NCI-H1694 (cell line): ENCODE measurements at places on chromosomes 2 and 18.

- no peak for DNase-seq
Observed at GRCh38 chr2:133652398-133652797, 84.1 kb upstream of the NCKAP5 start.

GRCh38 chr2:236440110-236440881 is 129.3 kb upstream of the ACKR3 start:
- DNase-seq, result no peak

- DNase-seq, result no peak
Observed at GRCh38 chr2:27738349-27739057, 33.0 kb upstream of the MRPL33 start.

DNA sequence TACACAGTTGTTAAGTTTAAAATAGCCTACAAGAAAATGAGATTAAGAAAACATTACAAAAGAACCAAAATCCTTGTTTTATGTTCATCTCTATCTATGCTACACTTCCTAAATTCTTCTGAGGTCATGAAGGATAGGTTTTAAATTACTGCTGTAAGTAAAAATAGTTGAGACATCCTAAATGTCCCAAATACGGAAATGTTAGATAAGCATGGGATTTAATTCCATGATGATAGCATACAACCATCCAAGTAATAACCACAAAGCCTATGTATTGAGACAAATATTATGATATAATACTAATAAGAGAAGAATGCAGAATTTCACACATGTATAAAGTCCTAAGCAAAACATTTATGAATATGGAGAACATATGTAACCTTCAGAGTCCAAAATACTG is 34.1 kb downstream of the PIEZO2 start:
- DNase-seq, result no peak

GRCh38 chr18:22082408-22082807 is 87.0 kb upstream of the GATA6 start:
- DNase-seq, result no peak

- DNase-seq, result no peak
Observed at GRCh38 chr2:44980751-44981713, 28.2 kb downstream of the SIX2 start.

DNA sequence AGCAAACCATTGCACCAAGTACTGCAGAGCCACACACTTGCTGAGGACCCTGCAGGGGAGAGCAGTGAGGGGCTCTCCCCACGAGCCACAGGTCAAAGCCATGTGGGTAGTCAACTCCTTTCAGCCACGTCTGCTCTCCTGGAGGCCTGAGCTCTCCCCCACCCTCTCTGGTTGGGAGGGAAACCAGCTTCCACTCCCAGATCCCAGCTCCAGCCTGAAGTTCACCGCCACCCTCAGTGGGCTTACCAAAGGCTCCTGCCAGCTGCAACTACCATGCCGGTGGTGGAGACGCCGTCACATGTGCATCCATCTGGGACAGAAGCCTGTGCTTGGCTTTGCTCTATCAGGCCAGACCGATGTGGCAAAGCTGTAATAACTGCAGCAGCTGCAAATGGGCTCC is 521.5 kb upstream of the RAB6C start:
- no peak for DNase-seq

DNA sequence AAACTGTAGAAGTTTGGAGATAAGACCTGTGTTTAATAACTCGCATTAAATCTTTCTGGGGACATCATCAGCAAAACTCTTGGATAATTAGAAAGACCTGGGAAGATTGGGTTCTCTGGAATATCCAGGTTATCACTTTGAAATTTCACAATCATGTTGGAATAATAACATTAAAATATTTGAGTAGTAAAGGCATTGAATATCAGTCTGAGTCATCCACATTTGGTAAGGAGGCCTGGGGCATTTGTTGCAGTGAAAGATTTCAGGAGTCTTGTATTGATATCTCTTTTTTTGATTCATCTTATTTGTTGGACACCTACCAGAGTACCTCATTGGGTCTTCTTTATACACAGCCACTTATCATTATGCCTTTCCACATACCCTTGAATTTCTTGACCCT is 95.9 kb downstream of the EPB41L5 start:
- DNase-seq, result no peak

DNA sequence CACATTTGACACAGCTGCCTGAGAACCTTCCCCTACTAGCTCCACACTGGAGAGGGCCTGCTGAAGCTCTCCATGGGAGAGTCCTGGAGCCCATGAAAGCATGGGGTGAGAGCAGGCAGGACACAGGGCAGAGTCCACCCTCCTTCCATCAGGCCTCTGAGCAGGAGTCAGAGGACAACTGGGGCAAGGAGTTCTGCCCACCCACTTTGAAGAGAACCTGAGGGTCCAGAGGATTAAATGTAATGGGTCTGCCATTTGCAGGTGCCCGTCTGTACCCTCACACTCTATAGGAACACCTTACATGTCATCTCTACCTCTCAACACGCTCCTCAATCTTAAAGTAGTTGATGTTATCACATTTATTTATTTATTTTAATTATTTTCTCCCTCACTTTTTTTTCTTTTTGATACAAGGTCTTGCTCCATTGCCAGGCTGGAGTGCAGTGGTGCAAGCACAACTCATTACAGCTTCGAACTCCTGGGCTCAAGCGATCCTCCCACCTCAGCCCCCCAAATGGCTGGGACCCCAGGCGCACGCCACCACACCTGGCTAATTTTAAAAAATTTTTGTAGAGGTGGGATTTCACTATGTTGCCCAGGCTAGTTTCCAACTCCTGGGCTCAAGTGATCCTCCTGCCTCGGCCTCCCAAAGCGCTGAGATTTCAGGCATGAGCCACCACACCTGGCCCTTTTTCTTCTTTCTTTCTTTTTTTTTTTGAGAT is 10.2 kb downstream of the ADRA2B start:
- no peak for DNase-seq
